H9 (cell line): ENCODE measurements at places on chromosomes 5 and 9.

DNA sequence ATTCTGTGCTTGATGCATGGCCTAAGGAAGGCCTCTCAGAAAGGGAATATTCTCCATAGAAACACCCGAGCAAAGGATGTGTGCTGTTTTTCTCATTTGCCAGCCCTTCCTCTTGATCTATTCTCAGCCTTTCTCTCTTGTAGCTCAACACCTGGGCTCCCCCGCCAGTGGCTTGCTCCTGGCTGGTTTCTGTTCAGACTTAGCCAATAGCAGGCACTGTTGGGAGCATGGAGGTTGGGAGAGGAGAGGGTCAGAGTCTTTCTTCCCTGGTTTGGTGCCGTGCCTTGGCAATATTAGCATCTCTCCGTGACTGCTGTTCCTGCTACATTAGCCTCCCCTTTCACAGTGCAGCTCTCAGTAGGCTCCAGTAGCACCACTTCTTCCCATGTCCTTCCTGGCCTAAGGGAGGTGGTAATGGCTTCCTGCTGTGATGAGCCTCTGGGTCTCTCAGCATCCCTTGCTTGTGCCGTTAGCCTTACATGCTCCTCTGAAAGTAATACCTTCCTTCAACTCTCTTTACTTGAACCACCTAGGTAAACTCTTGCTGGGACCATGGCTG lies 269.7 kb upstream of the GAS1 start:
- DNase-seq: no peak

DNA sequence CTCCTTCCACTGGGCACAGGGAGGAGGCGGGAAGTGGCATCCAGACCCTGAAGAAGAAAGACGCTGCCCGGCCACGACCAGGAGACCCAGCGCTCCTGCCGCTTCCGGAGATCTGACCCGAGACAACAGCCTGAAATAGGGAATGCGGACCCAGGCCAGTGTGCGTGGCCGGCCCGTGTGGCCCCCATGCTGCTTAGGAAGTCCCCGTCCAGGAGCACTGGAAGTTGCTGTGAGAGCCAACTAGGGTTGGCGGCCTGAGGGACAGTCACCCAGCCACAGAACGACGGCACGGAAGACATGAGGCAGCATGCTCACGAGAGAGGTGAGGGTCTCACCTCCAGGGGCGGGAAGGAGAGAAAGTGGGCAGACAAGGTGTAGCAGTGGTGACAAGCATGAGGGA lies 17.0 kb downstream of the SH3GLB2 start:
- DNase-seq: no peak

DNA sequence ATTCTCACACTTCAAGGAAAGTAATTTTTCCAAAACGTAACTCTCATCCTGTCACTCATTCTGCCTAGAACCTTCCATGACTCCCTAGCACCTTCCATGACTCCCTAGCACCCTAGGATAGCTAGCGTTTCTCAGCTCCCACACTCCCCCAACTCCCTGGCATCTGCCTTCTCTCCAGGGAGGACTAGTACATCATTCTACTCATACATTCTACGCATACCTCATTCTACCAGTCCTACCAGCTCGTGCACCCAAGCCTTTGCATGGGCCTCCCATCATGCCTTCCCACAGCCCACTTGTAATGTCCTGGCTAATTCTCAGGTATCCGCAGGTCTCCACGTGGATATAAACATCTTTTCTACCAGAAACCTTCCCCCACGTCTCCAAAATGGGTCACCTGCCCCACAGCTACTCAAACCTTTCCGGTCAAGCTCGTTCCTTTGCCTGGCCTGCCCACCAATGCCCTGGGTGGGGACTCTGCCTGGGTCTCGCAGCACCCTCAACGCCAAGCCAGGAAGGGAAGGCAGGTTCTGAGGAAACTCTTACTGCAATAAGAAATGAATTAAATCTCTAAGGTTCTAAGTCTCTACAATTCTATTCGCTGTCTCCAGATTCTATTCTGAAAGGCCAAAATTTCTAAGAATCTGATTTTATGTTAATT lies 930 bp downstream of the ANKS6 start:
- DNase-seq: no peak

DNA sequence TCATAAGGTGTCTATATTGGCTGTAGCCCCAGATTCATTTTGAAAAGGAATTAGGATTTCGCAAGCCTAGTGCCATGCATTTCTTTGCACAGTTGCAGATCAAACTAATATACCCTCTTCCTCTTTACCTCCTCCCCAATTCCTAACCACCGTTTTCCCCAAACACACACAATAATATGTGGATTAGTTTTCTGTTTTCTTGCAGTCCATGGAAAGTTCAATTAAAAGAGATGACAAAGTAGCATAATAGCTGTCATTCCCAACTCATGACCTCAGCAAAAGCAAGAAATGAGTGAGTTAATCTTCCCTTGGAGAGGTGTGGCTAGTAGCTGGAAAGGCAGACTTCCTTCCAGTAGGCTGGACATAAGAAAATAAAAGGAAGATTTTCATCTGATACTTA lies 349.1 kb downstream of the TMEM232 start:
- no peak for DNase-seq

DNA sequence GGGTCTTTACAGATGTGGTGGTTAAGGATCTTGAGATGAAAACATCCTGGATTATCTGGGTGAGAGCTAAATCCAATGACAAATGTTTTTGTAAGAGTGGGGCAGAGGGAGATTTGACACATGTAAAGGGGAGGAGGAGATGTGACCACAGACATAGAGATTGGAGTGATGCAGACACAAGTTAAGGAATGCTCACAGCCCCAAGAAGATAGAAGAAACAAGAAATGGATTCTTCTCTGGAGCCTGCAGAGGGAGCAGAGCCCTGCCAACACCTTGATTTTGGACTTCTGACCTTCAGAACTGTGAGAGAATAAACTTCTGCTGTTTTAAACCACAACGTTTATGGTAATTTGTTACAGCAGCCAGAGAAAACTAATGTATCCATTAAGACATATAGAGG lies 21.7 kb downstream of the ITGA2 start:
- DNase-seq: no peak

DNA sequence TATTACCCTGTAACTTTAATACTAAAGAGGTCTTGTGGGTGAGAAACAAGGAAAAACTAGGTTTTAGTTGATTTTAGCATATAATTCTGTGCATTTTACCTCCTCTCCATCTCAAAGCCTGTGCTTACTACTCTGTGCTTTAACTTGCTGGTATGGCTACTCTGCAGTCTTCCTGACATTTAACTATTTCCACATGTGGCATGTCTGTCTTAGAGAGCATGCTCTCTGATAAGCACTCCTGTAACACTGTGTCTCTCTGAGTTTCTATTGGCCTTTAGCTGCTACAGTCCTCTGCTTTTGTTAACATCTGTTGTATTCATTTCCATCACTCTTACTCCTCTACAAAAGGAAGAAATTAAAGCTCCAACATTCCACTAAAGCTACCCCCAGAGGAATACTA lies 418.3 kb downstream of the RAB3C start:
- DNase-seq: no peak

- DNase-seq: no peak
Observed at GRCh38 chr9:133735415-133735775, 2.8 kb downstream of the SARDH start.

GRCh38 chr5:87004101-87004500 lies 263.6 kb upstream of the RASA1 start:
- no peak for DNase-seq

- no peak for DNase-seq
Observed at GRCh38 chr5:56412601-56413379, 179.7 kb upstream of the ANKRD55 start.

- DNase-seq: no peak
Observed at GRCh38 chr9:109519366-109519765, 21.3 kb upstream of the PTPN3 start.
